ENCODE measurements at places on chromosomes 7 and 10.

- peak; percentile 51 for DNase-seq
Measured at GRCh38 chr7:12623885-12624498, 53.5 kb downstream of the SCIN start.

GRCh38 chr10:114195079-114195478, 15.9 kb downstream of the TDRD1 start:
- DNase-seq: no peak

DNA sequence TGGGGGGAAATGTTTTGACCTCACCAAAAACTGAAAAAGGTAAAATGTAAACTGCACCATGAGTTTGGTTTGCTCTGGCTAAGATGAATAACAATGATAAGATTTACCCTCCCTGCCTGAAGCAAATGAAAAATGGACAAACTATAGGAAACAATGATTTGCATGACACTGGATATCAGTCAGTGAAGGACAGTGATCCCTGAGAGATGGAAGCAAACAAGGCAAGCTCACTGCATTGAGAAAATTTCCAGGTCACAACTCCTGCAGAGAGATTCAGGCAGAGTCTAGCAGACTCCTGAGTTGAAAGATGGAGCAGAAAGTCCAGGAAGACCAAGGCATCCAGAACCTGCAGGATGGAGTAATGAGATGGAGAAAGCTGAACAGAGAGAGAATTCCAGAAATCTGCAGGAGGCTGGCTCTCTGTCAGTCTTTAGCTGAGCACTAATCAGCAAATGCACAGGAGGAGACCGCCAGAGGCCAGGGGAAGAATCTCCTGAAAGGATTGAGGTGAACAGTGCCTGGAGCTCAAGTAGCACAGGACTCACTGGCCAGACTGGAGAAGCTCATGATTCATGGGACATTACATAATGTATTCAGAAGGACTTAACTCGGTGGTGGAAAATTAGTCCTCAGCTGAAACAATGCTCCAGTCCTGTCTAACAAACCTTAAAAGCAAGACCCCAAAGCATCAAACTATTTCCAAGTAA, 51.2 kb upstream of the PALS2 start:
- no peak for DNase-seq

DNA sequence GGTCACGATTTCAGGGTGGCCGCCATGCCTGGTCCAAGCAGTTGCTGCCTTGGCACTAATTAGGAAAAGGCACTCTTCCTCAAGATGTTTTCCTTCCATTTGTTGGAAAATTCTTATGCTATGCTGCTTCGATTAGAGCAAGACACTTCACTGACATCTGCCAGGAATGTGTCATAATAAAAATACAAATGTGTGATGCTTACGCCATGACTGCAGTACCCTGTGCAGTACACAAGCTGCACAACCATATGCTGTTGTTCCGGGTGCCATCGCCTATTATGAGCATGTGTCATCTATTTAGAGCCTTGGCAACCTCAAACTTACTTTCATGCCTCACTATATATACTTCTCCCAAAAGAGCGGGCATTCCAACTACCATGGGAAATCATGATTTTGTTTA, 14.9 kb upstream of the MPP7 start:
- DNase-seq: no peak

DNA sequence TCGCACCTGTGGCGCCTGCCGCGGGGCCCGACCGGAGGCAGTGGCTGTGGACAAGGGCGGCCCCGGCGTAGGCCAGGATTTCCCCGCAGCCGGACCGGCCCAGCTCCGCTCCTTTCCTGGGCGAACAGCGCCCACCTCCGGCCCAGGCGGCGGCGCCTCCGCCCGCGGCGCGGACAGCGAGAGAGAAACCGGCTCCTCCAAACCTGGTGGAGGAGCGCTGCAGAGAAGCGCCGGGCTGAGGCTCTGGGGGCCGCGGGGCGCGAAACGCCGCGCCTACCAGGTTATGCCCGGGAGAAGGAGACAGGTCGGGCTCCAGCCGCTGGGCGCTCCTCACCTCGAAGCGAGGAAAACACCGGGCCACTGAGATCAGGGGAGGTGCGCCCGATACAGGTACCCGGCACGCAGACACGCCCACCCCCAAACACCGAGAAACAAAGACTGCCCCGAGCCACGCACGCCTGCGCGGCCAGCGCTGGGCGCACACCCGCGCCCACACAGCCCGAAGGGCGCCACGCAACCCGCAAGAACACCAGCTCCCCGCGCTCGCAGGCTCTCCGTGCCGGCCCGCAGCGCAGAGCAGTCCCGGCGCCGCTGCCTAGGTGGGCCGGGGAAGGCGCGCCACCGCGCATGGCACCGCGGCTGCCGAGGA, 3.3 kb downstream of the GRID1 start:
- no peak for DNase-seq

- DNase-seq: no peak
Measured at GRCh38 chr10:27356738-27357137, 116.1 kb upstream of the ACBD5 start.

DNA sequence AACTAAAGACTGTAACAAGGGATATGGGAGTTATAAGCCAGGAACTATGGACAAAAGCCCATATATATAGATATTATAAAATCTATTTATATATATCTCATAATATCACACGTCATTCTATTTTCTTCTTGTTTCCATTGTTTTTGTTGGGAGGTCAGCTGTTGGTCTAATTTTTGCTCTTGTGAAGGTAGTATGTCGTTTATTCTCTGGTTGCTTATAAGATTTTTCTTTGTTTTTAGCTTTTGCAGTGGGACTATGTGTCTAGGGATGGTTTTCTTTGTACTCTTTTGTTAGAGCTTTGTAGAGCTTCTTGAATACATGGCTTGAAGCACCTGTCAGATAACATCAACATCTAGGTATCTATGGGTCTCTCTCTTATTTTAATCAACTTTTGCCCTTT, 14.0 kb downstream of the ARL4A start:
- DNase-seq: no peak

- no peak for DNase-seq
Measured at GRCh38 chr7:137871170-137871915, 24.6 kb upstream of the DGKI start.

DNA sequence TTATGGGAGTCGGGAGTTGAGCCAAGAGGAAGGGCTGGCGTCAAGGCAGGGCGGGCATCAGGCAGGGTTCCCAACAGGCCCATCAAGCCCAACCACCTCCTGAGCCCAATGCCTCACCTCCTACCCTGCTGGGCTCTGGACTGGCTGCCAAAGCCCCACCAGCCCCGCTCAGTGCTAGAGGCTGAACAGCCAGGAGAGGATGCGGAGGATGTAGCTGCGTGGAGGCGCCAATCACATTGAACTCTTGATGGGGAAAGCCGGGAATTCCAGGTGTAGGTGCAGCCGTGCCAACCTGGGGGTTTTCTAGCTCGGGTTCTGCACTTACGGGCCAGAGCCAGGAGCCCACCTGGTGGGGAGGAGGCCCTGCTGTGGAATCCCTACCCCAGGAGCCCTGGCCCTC, 12.9 kb downstream of the ATP5MF start:
- no peak for DNase-seq

- DNase-seq: no peak
Measured at GRCh38 chr10:76723844-76724243, 913.8 kb downstream of the KCNMA1 start.

DNA sequence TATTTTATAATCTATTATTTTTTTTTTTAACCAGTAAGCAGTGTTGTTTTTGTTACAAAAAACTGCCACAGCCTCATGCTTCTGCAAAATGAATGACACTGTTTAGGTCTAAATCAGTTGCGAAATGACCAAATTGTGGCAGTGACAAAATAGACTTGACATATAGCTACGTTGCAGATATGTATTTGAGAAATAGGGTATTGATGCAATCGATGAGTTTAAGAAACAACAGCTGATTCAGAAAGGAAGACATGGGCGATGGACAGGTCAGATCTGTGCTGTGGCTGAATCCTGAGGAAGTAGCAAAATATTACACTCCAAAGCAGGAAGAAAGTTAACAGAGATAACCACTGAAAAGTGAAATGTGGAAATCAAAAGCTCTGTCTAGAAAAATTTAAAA, 89.0 kb upstream of the STEAP4 start:
- DNase-seq: no peak

- DNase-seq: no peak
Measured at GRCh38 chr7:71465741-71466189, 333.8 kb downstream of the GALNT17 start.

DNA sequence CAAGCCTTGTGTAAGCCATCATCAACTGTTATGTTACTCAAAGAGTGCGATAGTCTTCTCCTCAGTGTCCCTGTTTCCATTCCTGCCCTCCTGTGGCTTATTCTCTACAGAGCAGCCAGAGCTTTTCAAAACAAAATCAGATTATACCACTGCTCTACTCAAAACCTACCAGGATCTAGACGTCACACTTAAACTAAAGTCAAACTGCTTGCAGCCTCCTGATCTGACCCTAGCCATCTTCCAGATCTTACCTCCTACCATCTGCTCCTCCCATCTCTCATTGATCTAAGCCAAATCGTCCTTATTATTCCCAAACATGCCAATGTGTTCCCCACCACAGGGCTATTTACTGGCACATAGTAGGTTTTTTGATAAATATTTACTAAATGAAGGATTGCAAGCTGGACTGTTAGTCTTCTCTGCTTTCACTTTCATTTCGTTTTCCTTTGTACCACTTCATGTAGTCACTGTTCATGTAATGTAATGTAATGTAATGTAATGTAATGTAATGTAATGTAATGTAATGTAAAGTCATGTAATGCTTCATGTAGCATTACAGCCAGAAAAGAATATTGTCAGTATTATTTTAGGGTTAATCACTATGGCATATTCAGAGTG, 116.1 kb downstream of the GPR37 start:
- no peak for DNase-seq

GRCh38 chr10:44806950-44807349, 104.2 kb upstream of the TMEM72 start:
- DNase-seq: no peak

GRCh38 chr7:156892081-156892800, 742 bp downstream of the LMBR1 start:
- peak; percentile 19 for DNase-seq

DNA sequence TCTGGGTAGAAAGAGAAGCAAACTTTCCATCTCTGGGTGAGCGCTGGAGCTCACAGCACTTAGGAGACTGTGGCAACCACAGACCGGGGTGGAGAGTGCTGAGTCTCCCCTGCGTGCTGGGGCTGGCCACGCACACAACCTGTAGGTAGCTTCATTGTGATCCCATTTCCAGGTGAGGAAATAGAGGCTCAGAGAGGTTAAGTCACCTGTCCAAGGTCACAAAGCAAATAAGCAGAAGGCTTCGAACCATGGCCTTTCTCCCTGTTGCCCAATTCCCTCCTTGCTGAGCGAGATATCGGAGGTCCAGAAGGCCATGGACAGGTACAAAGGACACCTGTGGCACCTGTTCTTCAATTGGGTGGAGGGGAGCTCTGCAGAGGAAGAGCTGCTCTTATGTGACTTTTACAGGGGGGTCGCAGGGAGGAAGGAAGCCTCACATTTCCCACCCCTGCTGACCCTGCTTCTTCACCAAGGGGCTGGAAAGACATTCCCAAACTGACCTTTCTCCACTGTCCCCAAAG, 39.4 kb downstream of the ZCCHC24 start:
- no peak for DNase-seq

GRCh38 chr10:97991871-97992270, 38.5 kb downstream of the CRTAC1 start:
- peak; percentile 15 for DNase-seq

DNA sequence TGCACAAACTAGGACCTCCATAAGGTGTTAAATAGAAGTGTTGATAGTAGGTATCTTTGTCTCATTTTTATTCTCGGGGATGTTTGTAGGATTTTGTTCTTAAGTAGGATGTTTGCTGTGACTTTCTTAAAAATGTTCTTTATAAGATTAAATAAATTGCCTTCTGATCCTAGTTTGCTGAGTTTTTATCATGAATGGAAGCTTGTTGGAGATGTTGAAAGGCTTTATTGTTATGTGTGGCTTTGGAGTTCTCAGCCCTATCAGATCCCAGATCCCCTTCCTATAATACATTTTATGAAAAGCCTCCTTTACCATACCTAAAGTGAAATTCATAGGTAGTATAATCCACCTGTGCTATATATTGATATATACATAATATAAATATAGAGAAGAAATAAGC, 40.1 kb downstream of the NHLRC2 start:
- no peak for DNase-seq

GRCh38 chr7:135704074-135704473, 23.9 kb downstream of the SLC13A4 start:
- DNase-seq: no peak

DNA sequence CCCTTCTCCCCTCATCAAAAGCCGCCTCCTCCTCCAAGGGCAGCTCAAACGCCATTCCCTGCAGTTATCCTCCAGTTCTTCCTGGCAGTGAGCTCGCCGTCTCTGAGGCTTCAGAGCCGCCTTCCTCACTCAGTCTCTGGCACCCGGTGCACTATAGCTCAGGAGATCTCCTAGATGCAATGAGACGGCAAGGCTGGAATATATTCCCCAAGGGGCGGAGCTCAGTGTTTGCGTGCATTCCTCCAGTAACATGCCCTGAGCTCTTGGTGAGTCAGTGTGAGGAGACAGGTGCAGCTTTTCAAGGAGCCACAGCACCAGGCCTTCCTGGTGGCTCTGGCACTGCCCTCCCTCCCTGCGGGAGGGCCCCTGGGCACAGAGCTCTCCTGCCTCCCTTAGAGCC, 512.6 kb upstream of the FOXK1 start:
- peak; percentile 1 for DNase-seq

DNA sequence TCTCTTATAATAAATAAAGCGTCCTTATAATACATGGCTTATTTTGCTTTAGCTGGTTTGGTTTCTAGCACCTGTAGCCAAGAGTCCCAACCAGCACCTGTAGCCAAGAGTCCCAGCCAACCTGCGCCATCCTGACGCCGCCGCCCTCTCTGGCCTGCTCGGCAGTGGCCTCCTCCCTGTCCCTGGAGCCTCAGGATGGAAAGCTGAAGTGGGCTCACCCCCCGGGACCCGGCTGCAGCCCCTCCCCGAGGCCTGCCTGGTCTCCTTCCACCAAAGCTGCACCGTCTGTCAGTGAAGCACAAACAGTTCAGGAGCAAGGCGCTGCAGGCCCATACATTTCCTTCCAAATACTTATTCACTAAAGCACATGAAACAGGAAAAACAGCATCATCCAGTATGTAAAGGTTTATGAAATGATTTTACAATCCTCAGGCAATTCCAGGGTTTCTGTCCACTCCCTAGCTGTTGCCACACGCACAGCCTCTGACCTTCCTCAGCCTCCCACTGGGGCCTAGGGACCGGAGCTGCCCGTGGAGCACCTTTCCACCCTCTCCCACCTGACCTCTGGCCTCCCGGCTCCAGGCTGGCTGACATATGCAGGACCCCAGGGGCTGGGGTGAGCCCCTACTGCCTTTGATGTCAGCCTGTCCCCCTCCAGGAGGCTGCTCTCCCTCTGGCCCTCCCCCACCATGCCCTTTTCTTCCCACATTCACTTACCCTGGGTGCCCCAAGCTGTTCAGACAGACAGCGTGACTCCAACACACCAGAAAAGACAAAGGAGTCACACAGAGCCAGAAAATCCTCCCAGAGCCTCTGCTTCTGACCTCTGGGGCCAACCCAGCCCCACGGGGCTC, 149.6 kb upstream of the PPP2R2D start:
- DNase-seq: no peak

DNA sequence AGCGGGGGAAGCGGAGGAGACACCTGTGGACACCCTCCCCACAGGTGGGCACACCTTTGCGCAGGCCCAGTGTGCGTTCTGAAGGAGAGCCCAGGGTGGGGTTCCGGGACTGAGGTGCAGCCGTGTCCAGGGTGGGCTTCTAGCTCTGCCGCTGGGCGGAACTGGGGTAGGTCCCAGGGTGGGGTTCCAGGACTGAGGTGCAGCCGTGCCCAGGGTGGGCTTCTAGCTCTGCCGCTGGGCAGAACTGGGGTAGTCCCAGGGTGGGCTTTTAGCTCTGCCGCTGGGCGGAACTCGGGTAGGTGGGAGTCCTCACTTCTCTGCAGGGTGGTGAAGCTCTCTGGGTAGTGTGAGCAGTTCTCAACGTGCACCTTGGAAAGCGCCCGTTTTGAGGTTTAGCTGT, 78.7 kb downstream of the DNAJB6 start:
- no peak for DNase-seq
